ENCODE measurements at places on chromosomes 6 and 20. TPM values are rescaled to one million over a fixed set of nuclear protein-coding genes. Genes with fewer than 3 reads are reported as not detected.

Gene SLC23A2
- 15.1 TPM for total RNA-seq

Gene ZBTB46
- total RNA-seq, result 9.0 TPM

GRCh38 chr6:147122823-147123222 is 81.4 kb upstream of the STXBP5 start:
- no peak for DNase-seq

- DNase-seq, result no peak
Observed at GRCh38 chr6:23323897-23324296, 754.5 kb downstream of the HDGFL1 start.

Gene GABRR1
- not detected for total RNA-seq

- peak; percentile 35 for DNase-seq
Observed at GRCh38 chr20:19588732-19589131, 169.3 kb upstream of the RIN2 start.

Gene ESR1
- 1.9 TPM for total RNA-seq

- DNase-seq, result no peak
Observed at GRCh38 chr6:48985025-48985424, 478.0 kb downstream of the MMUT start.
